Left ventricle myocardium inferior (tissue), 1 donor: ENCODE measurements at places on chromosomes 4 and X. TPM values are rescaled to one million over a fixed set of nuclear protein-coding genes. Genes with fewer than 3 reads are reported as not detected.

GRCh38 chr4:37223732-37224131 lies 20.8 kb upstream of the NWD2 start:
- DNase-seq: no peak

- DNase-seq: no peak
Measured at GRCh38 chr4:34644579-34645115, 1599.7 kb downstream of the ARAP2 start.

PNMA6A gene
- 1.4 TPM for total RNA-seq

DNA sequence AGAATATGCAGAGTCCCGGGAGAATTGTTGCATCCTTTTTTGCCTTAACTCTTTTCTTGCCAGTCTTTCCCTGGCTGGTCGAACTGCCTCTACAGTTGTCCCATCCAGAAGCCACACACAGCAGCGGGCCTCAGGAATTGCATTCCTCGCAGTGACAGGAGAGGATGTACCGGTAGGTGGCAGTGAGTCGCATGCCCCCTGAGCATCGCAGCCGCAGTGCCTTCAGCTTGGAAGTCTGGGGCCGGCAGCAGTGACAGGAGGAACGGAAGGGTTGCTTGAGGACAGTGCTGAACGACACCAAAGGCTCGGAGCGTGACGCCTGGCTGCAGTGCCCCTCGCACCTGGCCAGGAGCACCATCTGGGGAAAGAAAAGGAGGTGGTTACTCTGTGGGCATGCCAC lies 23.5 kb downstream of the NDP start:
- peak; percentile 18 for DNase-seq

- no peak for DNase-seq
Measured at GRCh38 chr4:100754751-100755150, 236.9 kb upstream of the EMCN start.

DNA sequence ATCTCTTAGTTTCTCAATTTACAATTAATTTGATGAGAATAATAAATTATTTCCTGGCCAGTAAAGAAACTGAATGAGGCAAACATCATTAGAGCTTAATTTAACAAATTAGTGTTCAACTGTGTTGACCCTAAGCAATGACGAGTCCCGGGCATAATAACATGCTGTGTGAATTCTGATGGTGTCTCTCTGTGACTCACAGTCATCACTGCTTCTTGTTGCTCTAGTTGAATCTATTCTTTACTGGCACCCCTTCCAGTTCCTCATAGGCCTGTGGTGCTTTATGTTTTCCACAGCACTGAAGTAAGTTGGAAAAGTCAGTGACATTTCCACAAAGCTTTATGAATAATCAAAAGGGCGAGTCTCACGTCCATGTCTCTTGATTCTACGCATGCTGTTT lies 57.7 kb upstream of the SLC7A11 start:
- no peak for DNase-seq

GRCh38 chr4:93896516-93896915 lies 68.0 kb downstream of the ATOH1 start:
- DNase-seq: no peak

GRCh38 chr4:89365375-89365774 lies 57.8 kb upstream of the GPRIN3 start:
- DNase-seq: no peak

FAM13A gene
- 16.9 TPM for total RNA-seq

PCDH18 gene
- 3.4 TPM for total RNA-seq

- no peak for DNase-seq
Measured at GRCh38 chr4:158823461-158823873, 54.6 kb downstream of the FNIP2 start.

DNA sequence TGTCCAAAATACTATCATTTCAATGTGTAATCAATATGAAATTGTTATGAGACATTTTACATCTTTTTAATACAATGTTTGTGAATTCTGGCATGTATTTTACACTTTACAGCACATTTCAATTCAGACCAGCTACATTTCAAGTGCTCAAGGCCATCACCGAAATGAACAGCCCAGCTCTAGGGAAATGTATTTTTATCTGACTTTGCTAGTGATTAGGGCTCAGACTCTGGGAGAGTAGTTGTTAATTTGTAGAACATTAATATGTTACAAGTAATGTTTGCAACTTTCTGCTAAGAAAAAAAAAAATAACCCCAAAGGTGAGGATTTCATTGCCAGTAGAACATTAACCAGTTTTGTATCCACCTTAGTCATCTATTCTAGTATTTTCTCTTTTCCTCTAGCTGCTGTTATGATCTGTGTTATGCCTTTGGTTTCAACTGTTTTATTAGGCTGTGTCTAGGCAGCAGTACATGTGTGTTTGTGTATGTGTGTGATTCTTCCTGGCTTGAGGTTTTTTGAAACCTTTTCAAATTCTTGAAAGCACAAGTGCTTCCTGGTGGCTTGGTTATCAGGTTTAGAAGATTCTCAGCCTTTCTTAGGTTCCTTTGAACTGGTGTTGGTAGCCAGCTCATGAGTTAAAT lies 125.9 kb downstream of the NSUN7 start:
- no peak for DNase-seq

DNA sequence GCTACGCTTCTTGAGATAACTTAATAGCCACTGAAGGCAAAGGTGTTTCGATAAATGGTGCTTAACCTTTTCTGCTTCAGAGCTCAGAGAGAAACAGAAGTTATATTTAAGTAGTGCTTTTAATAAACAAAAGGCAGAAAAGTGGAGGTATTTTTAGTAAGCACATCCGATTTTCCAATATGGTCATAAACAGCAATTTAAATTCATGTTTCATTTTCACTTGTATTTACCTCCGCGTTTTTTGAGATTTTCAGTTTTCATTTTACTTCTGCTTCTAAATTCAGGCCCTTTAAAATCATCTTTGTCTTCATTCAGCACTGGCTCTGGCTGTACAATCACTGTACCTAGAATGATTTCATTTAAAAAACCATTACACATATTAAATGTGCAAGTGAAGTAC lies 92.4 kb downstream of the ATRX start:
- DNase-seq: no peak

DNA sequence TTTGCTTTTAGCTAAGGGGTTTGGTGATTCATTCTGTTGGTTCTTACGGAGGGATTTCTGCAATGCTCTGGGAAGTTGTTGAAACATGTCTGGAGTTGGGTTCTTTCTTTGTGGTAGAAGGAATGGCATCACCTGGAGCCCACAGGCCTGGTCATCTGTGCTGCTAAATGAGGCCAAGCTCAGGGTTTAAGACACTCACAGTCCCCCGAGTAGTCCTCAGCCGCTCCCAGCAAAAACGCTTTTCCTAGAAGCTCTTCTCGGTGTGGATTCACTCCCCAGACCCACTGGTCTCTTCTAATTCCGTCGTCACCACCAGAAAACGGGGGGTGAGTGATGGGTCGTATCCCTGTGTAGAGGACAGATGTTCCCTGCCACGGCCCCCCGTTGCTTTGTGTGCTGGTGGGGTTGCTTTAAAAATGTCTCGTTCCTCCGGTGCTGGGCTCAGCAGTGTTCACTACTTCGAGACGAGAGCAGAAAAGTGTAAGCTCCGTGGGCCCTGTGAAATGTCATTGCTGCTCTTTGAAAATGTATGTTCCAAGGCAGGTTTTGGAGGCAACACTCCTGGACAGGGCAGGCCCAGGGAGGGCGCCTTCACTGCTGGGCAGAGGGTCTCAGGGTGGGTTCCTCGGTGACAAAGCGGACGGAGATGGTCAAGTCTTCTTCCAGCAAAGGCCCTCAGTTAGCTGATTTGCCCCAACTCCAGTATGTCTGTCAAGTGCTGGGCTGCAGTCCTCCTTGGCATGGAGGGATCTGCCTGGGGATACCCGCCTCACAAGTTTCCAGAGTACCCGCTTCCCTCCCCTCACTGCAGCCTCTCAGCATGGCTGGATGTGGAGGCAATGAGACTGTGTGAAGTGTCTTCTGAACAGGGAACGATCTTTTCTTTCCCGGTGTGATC lies 37.3 kb downstream of the PSAPL1 start:
- no peak for DNase-seq

PPP4R3C gene
- not detected for total RNA-seq

SCML1 gene
- 6.8 TPM for total RNA-seq

GRCh38 chrX:19846995-19847790 lies 40.2 kb downstream of the SH3KBP1 start:
- peak; percentile 23 for DNase-seq

GRCh38 chrX:15911734-15912550 lies 57.3 kb upstream of the AP1S2 start:
- DNase-seq: no peak

GRCh38 chr4:164252286-164252685 lies 501.6 kb upstream of the SMIM31 start:
- no peak for DNase-seq

SFRP2 gene
- total RNA-seq: 0.14 TPM

MAGEB1 gene
- total RNA-seq: not detected

GAGE13 gene
- total RNA-seq: not detected

DNA sequence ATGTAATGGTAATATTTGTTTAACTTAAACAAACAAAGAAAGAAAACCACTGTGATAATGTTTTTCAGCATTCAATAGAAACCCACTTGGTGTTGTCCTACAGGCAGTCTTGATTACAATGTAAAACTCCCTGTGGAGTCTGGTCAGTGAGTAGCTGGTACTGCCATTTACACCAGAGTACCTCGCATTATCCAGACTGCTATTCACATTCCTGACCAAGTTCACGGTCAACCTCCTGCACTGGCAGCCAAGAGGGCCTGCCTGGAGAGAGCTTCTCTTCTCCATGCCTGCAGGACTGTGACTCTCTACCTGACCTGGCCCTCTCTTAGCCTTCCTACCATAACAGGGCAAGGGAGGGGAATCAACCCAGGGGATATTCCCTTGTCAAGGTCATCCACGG lies 2.9 kb upstream of the LONRF3 start:
- no peak for DNase-seq

GRCh38 chr4:3168029-3168428 lies 80.9 kb upstream of the MSANTD1 start:
- no peak for DNase-seq

ANXA3 gene
- total RNA-seq: 34.5 TPM

- DNase-seq: no peak
Measured at GRCh38 chrX:124343016-124343415, 3.3 kb upstream of the SH2D1A start.

CLTRN gene
- 0.66 TPM for total RNA-seq
